ENCODE measurements at places on chromosomes 11 and 22.

GRCh38 chr11:62721994-62722393 lies 5.3 kb downstream of the HNRNPUL2 start:
- DNase-seq: no peak

DNA sequence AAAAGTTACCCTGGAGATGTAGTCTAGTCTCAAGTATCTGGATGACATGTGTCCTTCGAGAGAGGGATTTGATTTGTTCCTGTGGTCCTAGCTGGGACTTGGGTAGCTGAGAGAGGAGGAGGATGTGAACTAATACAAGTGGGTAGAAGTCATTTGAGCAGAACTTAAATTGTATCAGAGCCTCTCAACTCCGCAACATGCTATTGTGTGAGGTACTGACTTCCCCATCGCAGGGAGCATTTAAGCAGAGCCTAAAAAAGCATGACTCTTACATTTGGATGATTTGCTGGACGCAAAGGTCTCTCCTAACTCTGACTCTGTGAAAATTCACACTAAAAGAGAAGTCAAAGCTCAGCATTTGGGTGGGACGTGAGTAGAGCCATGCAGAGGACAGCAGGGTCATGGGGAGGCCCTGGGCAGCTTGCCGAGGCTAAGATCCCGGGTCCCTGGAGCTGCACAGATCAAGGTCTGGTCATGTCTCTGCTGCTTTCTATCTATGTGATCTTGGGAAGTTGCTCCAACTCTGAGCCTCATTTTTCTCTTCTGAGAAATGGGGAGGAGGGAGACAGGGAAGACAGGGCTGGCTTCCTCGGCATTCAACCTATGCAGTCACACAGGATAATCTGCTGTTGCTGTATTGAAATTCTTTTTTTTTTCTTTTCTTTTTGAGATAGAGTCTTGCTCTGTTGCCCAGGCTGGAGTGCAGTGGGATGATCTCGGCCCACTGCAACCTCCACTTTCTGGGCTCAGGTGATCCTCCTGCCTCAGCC lies 44.9 kb downstream of the CD82 start:
- no peak for DNase-seq

DNA sequence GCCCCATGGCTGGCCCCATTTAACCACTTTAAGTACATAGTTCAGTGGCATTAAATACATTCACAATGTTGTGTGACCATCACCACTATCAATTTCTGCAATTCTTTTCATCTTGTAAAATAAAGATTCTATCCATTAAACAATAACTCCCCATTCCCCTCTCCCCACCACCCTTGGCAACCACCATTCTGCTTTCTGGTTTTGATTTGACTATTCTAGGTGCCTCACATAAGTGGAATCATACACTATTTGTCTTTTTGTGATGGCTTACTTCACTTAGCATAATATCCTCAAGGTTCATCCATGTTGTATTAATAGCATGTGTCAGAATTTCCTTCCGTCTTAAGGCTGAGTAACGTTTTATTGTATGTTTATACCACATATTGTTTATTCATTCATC lies 7.0 kb downstream of the MYO7A start:
- no peak for DNase-seq

- DNase-seq: peak; percentile 37
These were observed 90.6 kb upstream of the SLC22A12 start for GRCh38 chr11:64500176-64501013.

- peak; percentile 53 for DNase-seq
These were observed at the start of gene CLDN5 for GRCh38 chr22:19524170-19525115. Gene CLDN5 (minus strand): TSS chr22:19524410. CDS start chr22:19524255, 155 bp downstream.

GRCh38 chr22:29203488-29204454 lies 1.9 kb upstream of the EMID1 start:
- no peak for DNase-seq

DNA sequence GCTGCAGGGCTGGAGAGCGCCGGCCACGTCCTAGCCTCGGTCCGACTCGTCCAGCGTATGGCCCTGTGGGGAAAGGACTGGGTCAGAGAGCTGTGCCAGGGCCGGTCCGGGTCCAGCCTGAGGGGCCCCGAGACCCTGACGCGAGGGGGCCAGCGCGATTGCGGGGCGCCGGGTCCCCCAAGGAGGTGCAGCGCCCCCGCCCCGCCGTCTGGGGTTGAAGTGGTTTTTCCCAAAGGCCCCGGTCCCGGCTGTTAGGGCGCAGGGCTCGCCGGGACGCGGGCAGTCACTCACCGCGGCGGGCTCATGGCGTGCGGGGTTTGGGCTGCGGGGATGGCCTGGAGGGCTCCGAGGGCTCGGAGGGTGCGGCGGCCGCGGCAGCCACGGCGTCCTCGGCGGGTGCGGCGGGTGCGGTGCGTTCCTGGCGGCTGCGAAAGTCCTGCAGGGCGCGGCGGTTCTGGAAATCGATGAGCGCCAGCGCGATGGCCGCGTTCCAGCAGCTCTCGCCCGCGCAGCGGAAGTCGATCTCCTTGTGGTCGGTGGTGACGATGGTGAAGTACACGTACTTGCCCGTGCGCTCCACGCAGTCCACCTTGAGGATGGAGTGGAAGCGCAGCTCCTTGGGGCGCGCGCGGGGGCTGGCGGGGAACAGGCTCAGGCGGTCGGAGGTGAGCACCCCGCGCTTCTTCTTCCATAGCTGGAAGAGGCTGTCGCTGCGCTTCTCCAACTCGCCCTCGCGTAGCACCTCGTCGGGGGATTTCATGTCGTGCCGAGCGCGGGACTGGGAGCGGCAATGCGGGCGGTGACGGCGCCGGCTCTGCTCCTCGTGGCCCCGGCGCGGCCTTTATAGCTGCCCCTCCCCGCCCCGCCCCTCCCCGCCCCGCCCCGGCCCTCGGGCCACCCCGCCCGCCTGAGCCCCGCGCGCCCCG lies at the start of gene PHLDA2:
PHLDA2 (minus strand) TSS at position 816 of the 926 bp plus-strand sequence; CDS start at position 760, 56 bp downstream.
- DNase-seq: peak; percentile 82

DNA sequence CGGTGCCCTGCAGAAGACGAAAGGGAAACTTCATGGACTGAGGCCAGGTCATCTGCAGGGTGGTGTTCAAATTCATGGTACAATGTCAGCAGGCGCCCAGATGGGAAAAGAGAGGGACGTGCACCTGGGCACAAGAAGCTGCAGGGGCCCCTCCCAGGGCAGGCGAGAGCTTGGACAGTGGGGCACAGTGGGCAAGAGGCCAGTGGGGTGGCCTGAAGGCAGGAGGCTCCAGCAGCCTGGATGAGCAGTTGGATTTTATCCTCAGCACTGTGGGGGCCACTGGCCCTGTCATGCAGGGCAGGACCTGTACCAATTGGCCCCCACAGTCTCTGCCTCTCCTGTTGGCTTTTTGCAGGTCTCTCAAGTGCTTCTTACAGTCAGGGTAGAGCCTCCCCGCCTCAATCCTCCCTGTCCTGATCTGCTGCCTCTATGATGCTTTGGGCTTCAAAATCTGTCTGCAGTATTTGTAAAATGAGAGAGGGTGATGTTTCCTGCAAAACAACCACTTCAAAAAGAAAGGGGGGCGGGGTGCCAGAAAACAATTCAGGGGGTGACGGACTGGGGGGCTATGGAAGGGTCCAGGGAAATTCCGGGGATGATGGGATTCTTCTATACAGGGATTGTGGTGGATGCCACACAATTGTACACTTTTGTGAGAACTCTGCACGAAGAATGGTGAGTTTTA lies 1.7 kb upstream of the BID start:
- DNase-seq: no peak
